ENCODE measurements at places on chromosomes 1 and 21.

DNA sequence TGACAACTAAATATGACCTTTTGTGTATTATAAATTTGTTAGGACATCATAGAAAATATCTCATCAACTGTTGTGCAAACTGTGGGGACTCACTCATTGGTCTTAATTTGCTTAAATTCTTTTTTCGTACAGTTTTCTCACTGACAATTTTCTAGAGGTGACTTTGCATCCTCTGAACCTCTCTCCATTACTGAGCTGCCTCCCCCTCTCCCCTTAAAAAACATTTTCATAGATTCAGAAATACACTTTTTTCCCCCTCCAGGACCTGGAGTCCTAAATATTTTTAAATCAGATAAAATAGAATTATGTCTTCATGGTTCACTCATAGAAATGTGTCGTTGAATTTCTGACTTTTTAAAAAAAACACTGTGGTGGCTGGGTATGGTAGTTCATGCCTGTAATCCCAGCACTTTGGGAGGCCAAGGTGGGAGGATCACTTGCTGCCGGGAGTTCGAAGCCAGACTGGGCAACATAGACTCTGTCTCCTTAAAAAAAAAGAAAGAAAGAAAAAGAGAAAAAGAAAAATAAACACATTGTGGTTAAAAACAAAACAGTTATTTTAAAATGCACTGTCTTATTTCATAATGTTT, 1.5 kb downstream of the CNST start:
- no peak for DNase-seq

DNA sequence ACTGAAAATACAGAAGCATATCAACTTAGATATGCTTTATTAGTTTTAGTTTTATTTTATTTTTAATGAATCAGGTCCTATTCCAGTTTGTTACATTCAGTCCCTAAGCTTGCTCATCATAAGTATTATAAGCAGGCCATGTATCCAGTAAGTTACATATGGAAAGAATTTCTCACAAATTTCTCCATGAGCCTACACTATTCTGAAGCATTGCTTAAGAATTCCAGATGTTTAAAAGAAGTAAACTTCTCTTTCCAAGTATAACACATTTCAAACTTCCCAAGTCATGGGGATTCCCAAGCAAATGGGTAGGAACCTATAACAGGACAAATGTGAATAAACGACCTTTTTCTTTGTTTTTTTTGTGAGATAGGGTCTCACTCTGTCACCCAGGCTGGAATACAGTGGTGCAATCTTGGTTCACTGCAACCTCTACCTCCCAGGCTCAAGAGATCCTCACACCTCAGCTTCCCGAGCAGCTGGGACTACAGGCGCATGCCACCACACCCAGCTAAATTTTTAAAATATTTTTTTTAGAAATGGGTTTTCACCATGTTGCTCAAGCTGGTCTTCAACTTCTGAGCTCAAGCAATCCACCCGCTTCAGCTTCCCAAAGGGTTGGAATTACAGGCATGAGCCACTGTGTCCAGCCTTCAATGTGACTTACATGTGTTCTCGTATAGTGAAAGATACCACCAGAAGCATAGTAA, 39.0 kb downstream of the ST7L start:
- no peak for DNase-seq

DNA sequence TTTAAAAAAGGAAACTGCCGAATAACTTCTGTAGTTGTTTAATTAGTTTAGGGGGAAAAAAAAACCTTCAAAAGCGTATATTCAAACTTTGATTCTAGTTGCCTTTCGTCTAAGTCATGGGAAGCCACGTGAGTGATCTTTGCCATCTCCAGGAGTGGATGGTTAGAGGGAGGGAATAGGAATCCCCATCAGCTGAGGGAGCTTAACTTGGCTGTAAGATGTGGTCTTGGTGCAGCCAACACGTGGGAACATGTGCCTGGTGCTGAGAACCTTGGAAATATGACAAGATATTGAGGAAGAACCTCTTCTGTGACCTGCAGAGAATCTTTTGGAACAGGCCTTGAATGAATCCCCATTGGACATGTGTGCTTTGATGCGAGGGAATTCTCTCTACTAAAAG, 1.7 kb downstream of the BACE2 start:
- no peak for DNase-seq

DNA sequence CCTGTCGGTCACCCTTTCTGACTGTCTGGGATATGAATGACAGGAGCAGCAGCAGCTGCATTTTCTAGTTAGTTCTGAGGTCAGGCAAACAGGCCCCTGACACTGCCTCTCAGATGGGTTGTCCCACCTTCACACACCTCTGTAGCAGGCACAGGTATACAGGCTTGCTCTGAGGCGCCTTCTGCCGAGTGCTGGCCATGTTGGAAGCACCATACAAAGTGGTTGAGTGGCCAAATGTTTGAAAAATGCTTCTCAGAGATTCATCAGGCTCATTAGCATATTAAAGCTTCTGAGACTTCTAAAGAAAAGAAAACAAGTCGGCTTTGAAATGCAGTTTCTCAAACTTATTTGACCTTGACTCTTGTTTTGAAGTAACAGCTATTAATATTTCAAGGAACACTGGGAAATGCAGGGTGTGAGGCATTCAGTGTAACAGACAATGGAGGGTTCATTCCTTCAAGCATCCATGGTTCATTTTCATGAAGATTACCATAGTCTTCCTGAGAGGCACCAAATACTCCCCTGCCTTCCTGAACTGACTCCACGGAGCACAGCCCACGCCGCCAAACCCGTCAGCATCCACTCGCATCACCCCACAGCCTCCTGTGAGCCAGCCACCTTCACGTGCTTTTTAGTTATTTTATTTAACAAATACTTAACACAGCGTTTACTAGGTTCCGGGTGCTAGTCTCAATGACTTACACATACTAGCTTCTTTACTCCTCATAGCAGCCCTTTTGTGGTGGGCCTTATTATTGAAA, 81.8 kb downstream of the KCNN3 start:
- no peak for DNase-seq

DNA sequence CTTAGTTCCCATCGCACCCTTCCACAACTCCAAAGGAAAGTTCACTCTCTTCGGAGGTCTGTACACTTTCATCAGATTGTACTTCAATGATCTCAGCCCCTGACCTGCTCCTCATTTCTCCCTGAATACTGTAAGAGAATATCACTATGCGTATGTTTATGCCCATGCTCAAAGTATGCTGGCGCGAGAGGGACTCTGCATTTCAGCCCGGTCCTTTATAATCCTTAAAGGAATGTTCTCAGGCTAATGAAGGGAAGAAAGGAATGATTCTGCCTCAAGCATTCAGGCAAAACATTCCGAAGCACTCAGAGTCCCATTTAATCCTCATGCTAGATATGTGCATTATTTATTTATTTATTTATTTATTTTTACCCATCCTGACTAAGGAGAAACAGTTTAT, 76.8 kb downstream of the PLD5 start:
- peak; percentile 34 for DNase-seq

- no peak for DNase-seq
Measured at GRCh38 chr1:42783092-42783491, 1.7 kb upstream of the TMEM269 start.

GRCh38 chr1:10649517-10650201, 146.8 kb downstream of the CASZ1 start:
- DNase-seq = no peak

GRCh38 chr1:93638981-93639380, 42.7 kb downstream of the BCAR3 start:
- no peak for DNase-seq

DNA sequence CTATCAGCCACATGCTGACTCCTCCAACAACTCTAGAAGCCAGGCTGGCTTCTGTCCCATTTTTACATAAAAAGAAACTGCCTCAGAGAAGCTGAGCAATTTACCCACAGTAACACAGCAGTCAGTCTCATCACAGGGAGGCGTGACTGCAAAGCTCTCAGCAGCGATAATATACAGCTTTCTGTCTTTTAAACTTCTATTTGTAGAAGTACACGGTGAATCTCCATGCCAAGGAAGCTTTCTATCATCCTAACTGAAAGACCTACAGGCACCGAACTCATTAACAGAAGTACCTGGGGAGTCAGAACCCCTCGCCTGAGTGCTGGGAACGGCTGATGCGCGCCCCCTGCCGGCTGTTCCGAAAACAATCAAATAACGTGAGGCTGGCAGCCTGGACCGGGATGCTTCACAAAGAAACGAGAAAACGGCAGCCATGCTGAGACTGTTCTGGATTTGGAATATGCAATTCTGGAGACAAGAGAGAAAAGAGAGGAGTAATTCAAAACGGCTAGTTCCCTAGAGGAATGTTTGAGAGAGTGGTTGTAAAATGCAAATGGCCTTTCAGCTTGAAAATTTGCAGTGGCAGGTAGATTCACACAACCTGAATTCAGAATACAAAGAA, 43.5 kb upstream of the RAB4A start:
- peak; percentile 89 for DNase-seq

DNA sequence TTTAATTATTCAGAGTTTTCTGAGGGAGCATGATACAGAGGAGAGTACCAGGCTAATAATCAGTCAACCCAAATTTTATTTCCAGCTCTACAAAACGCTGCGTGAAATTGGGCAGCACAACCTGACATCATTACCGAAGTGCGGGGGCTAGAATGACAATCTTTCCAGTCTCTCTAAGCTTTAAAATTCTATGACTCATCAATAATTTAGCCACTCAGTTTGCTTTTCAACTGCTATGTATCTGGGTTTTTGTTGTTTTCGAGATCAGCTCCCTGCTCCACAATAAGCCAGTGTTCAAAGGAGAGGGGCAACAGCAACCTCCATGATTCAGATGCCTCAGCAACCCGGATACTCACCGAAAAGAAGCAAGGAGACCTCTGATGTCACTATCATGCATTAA, 13.9 kb downstream of the SORT1 start:
- no peak for DNase-seq

GRCh38 chr21:36478941-36479340, 981 bp downstream of the CLDN14 start:
- no peak for DNase-seq

- DNase-seq = peak; percentile 55
Measured at GRCh38 chr21:40719615-40720014, 127.3 kb downstream of the DSCAM start.

- no peak for DNase-seq
Measured at GRCh38 chr1:58304346-58304975, 242.1 kb downstream of the OMA1 start.

DNA sequence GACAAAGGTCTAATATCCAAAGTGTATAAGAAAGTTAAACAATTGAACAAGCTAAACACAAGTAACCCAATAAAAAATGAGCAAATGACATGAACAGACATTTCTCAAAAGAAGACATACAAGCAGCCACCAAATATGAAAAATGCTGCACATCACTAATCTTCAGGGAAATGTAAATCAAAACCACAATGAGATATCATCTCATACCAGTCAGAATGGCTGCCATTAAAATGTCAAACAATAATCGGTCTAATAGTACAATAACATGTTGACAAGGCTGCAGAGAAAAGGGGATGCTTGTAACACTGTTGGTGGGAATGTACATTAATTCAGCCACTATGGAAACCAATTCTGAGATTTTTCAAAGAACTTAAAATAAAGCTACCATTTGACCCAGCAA, 264.1 kb downstream of the AKT3 start:
- DNase-seq = no peak

GRCh38 chr1:29990304-29990703, 733.1 kb downstream of the MATN1 start:
- no peak for DNase-seq

GRCh38 chr1:241677201-241677600, 25.1 kb downstream of the WDR64 start:
- no peak for DNase-seq

DNA sequence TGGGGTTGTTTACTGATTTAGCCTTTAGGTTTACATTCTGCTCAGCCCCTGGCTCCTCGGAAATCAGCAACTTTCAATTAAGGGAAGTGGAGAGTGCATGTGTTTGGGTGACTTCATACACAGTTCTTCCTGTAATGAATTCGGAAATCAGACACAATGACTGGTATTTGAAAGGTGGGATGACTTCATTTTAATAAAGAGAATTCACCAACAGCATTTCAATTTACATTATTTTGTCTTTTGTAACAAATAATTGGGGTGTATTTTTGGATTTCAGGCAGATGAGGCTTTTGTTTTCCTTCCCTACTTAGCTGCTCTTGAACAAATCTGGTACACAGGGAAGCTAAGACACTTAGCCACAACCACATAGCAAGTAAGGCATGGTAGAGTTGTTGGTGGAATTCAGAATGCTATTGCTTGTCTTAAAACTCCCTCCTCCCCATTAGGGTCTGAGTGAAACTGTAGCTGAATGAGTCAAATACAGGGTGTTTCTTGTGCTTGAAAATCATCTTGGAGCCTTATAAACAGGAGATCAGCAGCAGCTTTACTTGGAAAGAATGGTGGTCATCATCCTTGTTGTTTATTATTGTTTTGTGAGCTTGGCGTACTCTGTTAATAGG, 917 bp downstream of the STX12 start:
- DNase-seq = no peak

DNA sequence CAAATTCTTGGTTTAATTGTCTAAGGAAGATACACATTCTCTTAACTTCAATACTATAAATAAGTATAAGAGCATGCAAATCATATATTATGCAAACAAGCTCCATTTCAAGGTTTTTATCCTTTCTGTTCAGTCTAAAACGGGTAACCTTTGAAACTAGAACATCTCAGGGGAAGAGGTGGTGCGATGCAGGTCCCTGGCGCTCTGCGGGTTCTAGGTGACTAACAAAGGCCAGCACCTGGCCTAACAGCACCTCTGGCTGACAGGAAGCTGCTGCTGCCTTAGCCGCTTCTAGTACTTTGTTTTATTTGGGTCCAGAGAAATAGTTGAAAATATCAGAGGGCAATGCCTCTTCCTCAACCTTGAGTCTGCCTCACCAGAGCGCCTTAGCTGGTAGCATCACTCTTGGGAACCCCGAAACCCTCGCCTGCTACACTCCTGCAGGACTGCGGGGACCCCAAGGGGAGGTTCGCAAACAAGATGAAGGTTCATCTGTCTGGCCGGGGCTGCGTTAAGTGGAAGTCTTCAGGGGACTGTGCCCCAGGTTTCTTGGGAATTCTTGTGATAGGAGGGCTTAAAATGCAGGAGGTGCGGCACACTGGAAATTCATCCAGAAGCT, 45.5 kb downstream of the PRDM15 start:
- DNase-seq = no peak

- no peak for DNase-seq
Measured at GRCh38 chr1:204211046-204211445, 2.7 kb downstream of the GOLT1A start.

DNA sequence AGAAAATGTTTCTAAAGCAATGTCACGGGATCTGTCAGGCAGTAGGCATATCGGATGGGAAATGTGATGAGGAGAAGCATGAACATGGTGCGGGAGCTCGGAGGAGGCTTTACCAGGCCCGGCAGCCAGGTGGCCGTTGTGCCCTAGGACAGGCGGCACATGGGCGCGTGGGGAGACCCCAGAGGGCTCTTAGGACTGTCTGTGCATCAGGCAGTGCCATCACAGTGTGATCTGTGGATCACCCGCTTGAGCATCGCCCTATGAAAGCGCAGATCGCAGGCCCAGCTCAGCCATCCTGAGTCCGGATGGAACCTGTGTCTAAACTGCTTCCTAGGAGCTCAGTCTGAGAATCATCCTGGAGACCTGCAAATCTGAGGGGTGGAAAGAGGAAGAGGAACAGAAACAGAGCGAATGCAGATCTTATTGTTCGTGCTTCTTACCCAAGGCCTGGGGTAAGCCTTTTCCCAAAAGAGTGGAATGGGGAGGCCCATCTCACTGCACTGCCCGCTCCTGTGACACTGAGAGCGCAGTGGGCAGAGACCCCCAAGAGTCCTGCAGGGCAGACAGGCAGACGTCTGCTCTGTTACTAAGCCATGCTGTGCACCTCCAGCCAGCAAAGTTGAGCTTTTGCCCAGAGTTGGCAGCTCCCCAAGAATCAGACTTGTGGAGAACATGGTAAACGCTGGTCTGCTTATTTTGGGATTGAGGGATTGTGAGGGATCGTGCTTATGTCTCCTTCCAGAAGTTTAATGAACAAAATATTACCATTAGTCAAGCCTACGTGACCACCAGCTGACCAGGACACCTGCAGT, 251.0 kb downstream of the RHOU start:
- DNase-seq = peak; percentile 81
